ENCODE measurements at places on chromosomes 16 and 17.

DNA sequence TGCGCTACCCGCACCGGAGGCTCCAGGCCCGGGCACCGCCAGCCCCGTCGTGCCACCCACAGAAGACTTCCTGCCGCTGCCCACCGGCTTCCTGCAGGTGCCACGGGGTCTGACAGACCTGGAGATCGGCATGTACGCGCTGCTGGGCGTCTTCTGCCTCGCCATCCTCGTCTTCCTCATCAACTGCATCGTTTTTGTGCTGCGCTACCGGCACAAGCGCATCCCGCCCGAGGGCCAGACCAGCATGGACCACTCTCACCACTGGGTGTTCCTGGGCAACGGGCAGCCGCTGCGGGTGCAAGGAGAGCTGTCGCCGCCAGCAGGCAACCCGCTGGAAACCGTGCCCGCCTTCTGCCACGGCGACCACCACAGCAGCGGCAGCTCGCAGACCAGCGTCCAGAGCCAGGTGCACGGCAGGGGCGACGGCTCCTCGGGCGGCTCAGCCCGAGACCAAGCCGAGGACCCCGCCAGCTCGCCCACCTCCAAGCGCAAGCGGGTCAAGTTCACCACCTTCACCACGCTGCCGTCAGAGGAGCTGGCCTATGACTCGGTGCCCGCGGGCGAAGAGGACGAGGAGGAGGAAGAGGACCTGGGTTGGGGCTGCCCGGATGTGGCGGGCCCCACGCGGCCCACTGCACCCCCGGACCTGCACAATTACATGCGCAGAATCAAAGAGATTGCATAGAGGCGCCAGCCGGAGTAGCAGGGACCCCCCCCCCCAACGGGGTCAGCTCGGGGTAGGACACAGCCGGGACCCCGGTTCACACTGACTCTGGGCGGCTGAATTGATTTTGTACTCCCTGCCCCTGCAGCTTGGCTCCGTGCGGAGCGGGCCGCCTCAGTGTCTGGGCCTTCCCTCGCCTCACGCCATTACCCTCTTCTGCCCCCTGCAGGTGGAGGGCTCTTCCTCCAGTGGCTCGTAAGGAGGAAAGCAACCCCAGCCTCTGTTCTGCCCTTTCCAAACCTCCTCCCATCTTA is 58.5 kb downstream of the TMEM132E start:
- DNase-seq: peak; percentile 87

- DNase-seq: no peak
Measured at GRCh38 chr17:74271901-74272561, 2.0 kb upstream of the DNAI2 start.

DNA sequence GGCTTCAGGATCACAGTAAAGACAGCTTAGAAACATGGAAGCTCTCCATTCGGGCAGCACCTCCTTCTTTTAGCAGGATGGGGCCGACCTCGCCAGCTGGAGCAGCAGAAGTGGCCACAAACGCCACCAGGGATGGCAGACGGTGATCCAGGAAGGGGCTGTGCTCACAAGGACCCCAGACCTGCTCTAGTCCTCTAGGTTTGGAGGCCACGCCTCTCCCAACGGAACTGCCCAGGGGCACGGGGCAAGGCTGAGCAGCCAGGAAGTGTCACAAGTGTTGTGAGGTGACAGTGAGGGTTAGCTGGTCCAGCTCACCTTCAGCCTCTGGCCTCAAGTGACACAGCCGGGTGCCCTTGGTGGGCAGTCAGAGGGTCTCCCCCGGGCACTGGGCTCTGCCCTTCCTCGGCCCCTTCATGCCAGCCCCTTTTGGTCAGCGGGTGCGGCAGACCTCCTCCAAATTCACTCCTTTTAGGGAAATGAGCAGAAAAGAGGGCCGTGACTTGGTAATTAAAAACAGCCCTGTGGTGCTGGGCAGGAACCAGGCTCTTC is 20.4 kb downstream of the CEP295NL start:
- DNase-seq: no peak

DNA sequence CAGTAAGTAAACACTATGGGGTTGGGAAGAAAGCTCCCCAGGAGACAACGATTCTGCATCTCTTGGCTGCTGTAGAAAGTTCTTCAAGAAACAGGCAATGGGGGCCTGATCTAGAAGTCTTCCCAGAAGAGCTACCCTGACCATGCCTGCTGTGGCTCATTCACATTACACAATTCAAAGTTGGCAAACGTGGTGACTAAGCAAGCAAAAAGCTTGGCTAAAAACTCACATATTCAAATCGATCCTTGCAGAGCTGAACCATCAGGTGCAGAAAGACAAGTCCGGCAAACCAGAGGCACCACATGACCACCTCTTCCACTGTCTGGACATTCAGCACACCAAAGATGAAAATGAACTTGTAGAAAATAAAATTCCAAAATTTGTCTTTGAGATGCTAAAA is 16.1 kb downstream of the AMFR start:
- no peak for DNase-seq

GRCh38 chr16:58384437-58385055 is 7.7 kb upstream of the GINS3 start:
- no peak for DNase-seq
